Parietal lobe (tissue), 2 donors: ENCODE measurements at places on chromosomes 7 and 10. TPM values are rescaled to one million over a fixed set of nuclear protein-coding genes. Genes with fewer than 3 reads are reported as not detected.

EZH2 gene
- 43.5 TPM for total RNA-seq

MYOZ1 gene
- not detected for total RNA-seq

MOGAT3 gene
- total RNA-seq: not detected

SPDYE1 gene
- not detected for total RNA-seq

TBXAS1 gene
- 1.9 TPM for total RNA-seq

ZNF239 gene
- total RNA-seq: 19.4 TPM

ZNF282 gene
- 27.5 TPM for total RNA-seq

SLC29A4 gene
- 24.4 TPM for total RNA-seq

PRKG1 gene
- total RNA-seq: 27.2 TPM

WDFY4 gene
- total RNA-seq: 0.94 TPM

EVX1 gene
- total RNA-seq: not detected

ACHE gene
- 13.1 TPM for total RNA-seq

SLC18A3 gene
- not detected for total RNA-seq

SYCE1 gene
- 2.2 TPM for total RNA-seq

MSMB gene
- not detected for total RNA-seq

TACC2 gene
- total RNA-seq: 47.6 TPM
